Fibroblast of skin of left biceps (primary cell): ENCODE measurements at places on chromosomes 1 and 21.
A peak's percentile ranks its signal among the peaks of the same experiment; 100 is the strongest.

- DNase-seq: no peak
Observed at GRCh38 chr21:16570171-16570570, 840.4 kb downstream of the USP25 start.

DNA sequence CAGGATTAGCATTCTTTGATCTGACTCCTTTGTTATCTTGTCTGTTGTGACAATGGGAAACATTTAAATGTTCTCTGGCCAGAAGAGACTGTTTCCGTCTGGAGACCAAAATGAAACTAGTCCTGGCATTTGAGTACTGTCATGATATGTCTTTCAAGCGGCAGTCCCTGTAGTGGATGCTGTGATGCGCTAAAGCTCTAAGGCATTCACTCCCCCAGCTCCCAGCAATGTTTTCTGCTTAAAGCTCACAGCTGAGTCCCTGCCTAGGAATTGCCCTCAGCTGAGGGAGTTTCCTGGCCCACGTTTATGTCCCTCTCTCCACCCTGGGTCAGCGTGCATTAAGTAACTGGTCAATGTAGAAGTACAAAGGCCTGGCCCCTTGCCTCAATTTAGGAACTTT, 109.4 kb downstream of the UCHL5 start:
- no peak for DNase-seq

- DNase-seq: no peak
Observed at GRCh38 chr1:8031176-8031785, 5.2 kb upstream of the ERRFI1 start.

- DNase-seq: peak; percentile 47
Observed at GRCh38 chr1:173420330-173420806, 56.8 kb upstream of the PRDX6 start.

DNA sequence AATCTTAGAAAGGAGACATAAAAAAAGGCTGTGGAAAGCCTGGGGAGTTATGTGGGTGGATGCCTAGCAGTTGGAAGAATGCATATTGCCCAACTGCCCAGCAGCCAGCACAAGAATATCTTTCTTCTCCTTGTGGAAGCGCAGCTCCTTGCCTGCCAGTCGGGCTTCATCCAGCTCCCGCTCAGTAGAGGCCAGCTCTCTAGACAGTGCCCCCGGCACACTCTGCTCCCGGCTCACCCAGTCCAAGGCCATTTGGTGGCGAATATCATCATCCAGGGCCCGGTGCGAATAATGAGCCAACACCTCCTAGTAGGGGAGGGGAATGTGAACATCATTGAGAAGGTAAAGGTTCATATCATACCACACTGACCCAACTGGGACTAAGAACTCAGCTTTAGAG, 9.0 kb upstream of the RBM8A start:
- no peak for DNase-seq

DNA sequence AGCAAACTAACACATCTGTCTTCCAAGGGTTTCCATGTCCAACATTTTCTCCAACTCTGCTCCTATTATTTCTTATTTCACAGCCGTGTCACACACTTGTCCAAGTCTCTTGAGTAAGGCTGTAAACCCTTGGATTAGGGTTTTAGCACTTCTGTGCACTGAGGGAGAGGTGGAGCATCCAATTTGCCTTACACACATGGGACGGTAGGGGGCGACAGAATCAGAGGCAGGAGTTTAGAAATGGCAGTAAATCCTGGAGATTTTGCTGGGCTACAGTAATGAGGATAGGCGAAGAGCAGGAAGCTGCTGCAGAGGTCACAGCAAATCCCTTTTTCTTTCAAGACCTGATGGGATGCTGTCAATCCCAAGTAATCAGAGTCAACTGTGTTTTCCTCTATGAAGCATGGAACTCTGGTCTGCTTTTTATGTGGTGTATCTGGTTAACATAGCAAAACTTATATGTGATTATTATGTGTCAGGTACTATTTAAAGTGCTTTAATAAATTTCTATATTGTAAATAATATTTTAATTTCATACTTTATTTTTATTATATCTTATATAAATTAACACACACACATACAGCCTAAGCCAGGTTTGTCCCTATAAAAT, 15.4 kb upstream of the LCE5A start:
- DNase-seq: no peak

GRCh38 chr21:15001113-15001512, 63.7 kb downstream of the NRIP1 start:
- no peak for DNase-seq

- peak; percentile 75 for DNase-seq
Observed at GRCh38 chr1:200374569-200375295, 35.1 kb downstream of the ZNF281 start.

DNA sequence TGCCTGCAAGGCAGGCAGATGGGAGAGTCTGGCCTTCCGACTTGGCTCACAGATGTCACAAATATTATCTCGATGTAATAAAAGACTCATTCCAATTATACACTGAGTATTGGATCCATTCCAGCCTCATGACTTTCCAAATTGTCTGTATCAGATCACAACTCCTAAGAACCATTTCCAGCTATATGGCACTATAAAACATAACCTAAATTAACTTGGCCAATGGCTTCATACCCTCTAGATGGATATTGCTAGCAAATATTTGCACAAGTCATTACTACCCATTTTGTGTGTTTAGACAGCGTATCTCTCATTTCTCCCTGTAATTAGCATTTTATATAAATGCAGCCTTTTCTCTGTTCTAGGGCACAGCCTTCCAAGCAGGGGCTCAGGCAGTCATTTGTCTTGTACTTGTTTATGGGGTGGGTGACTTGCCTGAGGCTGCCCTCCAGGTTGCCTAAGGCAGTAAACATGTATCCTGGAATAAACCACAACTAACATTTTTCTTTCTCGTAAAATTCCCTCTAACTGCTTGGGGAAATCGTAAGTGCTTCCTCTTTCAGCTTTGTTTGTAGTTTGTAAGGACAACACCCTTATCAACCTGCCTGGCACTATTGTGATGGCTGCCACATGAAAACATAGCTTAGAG, 70.6 kb upstream of the KCNJ6 start:
- no peak for DNase-seq

GRCh38 chr1:18953731-18954231, 2.7 kb downstream of the IFFO2 start:
- DNase-seq: no peak

- DNase-seq: no peak
Observed at GRCh38 chr1:61446531-61446991, 278.4 kb downstream of the TM2D1 start.

GRCh38 chr21:36255663-36256062, 64.3 kb upstream of the MORC3 start:
- no peak for DNase-seq

DNA sequence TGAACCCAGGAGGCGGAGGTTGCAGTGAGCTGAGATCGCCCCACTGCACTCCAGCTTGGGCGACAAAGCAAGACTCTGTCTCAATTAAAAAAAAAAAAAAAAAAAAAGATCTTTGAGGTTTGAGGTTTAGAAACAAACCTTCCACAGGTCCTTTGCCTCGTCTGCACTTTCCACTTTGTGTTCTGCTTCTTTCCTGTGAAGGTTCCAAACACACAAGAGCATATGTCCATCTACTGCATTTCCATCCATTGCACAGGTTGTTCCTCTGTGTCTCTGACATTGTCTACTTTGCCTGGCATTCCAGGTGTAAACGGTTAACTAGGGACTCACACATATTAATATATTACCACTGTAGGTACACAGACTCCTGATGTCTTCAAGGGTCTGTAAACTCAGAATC, 40.1 kb downstream of the DSTYK start:
- DNase-seq: no peak

- no peak for DNase-seq
Observed at GRCh38 chr1:96558635-96559034, 162.9 kb upstream of the PTBP2 start.

DNA sequence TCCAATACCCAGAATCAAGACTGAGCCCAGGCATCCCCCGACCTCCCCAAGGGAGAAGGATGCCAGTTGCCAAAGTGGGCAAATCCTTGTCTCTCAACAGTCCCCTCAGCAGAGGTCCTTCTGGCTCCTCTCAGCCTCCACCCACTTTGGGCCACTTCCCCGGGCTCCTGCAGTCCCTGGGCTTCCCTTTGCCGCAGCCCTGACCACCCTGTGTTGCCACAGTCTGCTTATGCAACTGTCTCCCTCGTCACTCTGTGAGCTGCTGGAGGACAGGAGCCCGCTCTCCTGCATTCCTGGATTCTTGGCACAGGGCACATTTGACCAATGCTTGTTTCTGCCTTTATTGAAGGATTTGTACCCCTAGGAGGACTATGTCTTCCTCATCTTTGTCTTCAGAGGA, 2.9 kb upstream of the LRP8 start:
- DNase-seq: no peak

DNA sequence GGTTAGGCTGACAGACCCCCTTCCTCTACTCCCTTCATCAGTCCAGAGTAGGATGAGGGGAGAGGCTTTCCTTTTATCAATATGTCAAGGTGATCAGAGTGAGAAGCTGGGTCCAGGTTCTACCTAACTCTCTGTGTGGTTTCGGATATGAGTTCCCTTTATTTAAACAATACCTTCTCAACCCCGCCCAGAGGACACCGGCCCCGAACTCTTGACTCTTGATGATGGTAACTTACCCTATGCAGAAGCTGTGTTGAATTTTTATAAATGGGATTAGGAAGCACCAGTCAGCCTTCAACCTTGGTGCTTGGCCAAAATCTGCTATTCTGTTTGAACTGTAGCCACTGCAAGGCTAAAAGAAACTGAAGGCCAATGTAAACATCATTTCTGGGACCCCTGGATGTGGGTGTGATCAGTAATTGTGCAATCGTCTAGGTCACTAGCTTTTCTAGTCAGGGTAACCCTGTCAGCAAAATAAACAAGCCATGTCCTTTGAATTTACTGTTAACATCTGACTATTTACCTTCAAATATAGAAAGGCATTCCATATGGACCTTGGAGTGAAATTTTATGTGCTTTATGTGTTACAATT, 398.3 kb downstream of the SEC16B start:
- DNase-seq: no peak

GRCh38 chr1:241767737-241768136, 80.3 kb upstream of the EXO1 start:
- DNase-seq: no peak

DNA sequence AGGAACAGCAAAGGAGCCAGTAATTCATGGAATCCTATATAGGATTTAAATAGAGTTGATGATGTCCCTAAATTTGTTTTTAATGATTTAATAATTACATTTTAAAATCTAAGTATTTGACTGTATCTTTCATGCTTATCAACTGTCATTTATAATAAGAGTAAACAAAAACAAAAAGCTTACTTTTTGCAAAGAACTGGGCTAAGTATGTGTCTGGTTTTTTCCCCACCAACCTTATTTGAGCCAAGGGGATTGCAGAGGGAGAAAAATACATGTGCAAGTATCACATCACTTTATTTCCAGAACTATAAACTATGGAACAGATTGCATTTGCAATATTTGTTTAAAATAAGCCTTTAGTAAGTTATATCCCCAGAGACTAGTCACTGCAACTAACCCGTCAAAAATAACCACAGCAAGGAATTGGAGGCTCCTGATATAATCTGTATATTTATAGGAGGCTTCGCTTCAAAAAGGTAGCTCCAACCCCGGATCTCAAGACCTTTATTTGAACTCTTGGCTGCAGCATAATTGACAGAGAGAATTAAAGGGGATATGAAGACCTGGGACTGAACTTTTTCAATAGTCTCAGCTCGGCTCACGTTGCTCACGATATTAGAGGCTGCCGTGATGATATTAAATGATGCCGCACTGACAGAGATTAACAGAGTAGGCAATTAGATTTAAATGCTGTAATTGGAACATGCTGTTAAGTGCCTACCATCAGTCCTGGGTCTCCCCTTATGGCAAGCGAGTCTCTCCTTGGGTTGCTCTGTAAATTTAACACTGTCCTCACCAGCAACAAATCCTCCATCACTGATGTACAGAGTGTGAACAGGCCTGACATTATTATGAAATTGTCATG, 329.1 kb upstream of the NFIA start:
- DNase-seq: no peak

- DNase-seq: no peak
Observed at GRCh38 chr1:145695821-145696629, 11.1 kb downstream of the PDZK1 start.

- DNase-seq: no peak
Observed at GRCh38 chr1:7552402-7552801, 218.7 kb upstream of the VAMP3 start.

DNA sequence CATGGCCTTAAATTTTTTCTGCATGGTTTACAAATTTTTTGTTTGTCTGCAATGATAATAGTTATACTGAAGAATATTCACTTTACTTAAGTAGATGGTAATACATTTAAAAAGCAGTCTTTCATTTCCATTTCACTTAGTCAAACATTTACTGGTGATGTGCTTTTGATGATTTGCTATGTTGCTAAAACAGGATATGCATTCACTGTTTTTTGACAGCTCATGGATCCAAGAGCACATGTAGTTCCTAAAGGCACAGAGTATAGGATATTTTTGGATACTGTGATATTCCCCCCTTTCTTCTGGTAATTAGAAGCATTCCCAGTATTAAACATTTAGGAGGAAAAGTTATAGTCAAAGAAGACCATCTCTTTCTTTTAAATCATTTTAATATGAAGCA, 45.9 kb downstream of the RAP1A start:
- DNase-seq: no peak

- DNase-seq: no peak
Observed at GRCh38 chr1:169143346-169143745, 36.9 kb downstream of the ATP1B1 start.

GRCh38 chr1:204828352-204828850, 42.3 kb upstream of the NFASC start:
- peak; percentile 22 for DNase-seq

- DNase-seq: no peak
Observed at GRCh38 chr1:200916152-200916551, 21.5 kb downstream of the INAVA start.
